ENCODE measurements at places on chromosomes 4 and X.

GRCh38 chr4:130689181-130689580, 1593.2 kb downstream of the C4orf33 start:
- no peak for DNase-seq

GRCh38 chr4:47837908-47838294, at the start of gene CORIN:
Gene CORIN, minus strand, starts transcription at chr4:47838067. Its CDS starts 118 bp downstream, at chr4:47837949.
- DNase-seq: no peak

GRCh38 chrX:1102786-1103185, 109.7 kb downstream of the CRLF2 start:
- DNase-seq: no peak

- DNase-seq: no peak
Observed at GRCh38 chr4:81512757-81513501, 41.2 kb upstream of the RASGEF1B start.

GRCh38 chr4:17276776-17277175, 235.1 kb downstream of the QDPR start:
- DNase-seq: no peak

- DNase-seq: no peak
Observed at GRCh38 chrX:15916704-15917084, 62.1 kb upstream of the AP1S2 start.

GRCh38 chr4:66433706-66434105, 763.4 kb upstream of the EPHA5 start:
- DNase-seq: no peak
